Breast epithelium (tissue), 4 donors: ENCODE measurements at places on chromosomes 5 and 9. TPM values are rescaled to one million over a fixed set of nuclear protein-coding genes. Genes with fewer than 3 reads are reported as not detected.
A peak's percentile ranks its signal among the peaks of the same experiment; 100 is the strongest.

The LRRC70 gene
- 8.6 TPM for total RNA-seq

The KIF4B gene
- total RNA-seq = not detected

The NR2F1 gene
- total RNA-seq = 4.6 TPM

DNA sequence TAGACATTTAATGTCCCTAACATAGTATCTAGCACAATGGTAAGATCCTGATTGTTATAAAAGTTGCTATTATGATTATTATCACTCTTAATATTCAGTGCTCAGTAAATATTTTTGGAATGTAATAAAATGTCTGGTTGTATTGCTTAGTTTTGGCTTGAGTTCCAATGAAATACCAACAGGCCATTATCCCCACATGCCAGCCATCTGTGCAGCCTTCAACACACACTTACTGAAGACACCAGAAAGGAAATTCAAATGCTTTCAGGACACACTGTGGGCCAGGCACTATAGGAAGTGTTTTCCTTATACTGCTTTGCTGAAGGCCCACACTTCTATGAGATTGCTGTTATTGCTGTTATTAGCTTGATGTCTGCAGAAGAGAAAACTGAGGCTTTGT is 157.5 kb downstream of the TRIM32 start:
- H3K36me3 ChIP-seq = no peaks in the 10 kb centered on the region
- H3K4me3 ChIP-seq = no peak overlapping the region
- no peaks in the 10 kb centered on the region for H3K4me1 ChIP-seq
- DNase-seq = no peak
- H3K27ac ChIP-seq = no peak overlapping the region

DNA sequence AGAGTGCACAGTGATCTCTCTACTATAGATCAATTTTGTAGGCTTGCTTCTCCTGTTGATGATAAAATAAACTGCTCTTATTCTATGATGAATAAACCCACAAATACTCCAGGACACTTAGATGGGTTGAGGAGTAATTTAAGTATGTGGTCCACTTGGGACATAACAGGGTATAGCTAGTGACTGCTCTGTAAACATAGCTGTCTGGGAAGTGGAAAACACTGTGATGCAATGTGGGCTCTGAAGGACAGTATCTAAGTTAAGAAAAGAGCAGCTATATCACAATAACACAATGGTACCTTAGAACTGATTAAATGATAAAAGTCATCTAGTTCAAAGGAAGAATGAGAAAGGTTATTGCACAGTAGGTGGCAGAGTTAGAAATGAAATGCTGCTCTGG is 294.3 kb upstream of the HAPLN1 start:
- H3K4me1 ChIP-seq = no peaks in the 10 kb centered on the region
- no peak overlapping the region for H3K27ac ChIP-seq
- H3K36me3 ChIP-seq = no peaks in the 10 kb centered on the region
- H3K27me3 ChIP-seq = no peaks in the 10 kb centered on the region
- H3K4me3 ChIP-seq = no peak overlapping the region

DNA sequence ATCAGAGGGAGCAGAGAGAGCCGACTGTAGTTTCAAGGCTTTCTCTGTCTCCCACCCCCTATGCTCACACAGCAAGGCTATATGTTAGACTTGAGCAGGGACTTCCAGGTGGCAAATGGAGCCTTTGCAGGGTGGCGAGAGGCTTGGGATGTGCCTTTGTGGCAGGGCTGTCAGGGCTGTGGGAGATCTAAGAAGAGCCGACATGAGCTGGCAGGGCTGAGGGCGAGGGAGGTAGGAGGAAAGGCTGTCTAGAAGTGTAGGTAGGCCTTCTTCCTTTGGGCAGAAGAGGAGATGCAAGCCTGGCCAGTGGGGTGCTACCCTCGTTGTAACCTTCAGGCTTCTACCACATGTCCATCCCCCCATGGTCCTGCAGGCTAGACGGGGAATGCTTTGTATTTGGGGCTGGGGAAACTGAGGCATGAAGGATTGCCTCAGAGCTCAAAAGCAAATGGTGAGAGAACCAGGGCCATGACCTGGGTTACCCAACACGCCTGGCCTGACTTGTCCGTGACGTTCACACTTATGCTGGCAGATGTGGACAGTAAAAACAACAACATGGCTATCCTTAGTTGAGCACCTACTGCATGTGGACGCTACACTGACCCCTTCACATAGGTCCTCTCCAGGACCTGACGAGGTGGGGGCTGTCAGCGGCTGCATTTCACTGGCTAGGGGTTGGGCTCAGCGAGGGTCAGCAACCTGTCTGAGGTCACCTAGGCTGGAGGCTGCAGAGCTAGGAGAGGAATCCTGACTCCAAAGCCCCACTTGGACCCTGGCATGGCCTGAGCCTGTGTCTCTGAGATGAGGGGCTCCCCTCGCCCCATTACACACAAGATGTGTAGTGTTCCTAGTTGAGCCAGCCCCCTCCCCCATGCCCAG is 15.3 kb downstream of the CXXC5 start:
- DNase-seq = no peak
- no peak overlapping the region for H3K4me3 ChIP-seq
- no peaks in the 10 kb centered on the region for H3K27me3 ChIP-seq
- peak overlapping the region; percentile 97 for H3K27ac ChIP-seq

DNA sequence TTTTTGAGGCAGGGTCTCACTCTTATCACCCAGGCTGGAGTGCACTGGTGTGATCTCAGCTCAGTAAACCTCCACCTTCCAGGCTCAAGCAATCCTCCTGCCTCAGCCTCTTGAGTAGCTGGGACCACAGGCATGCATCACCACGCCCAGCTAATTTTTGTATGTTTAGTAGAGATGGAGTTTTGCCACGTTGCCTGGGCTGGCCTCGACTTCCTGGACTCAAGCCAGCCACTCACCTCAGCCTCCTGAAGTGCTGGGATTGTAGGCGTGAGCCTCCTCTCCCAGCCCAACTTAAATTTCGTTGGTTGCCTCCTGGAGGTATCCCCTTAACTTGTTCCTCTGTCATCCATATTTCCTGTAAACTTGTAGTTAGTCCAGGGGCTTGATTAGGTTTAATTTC is 47.2 kb downstream of the RAB24 start:
- H3K27ac ChIP-seq = no peak overlapping the region
- no peak overlapping the region for H3K4me3 ChIP-seq
- H3K36me3 ChIP-seq = no peaks in the 10 kb centered on the region
- no peaks in the 10 kb centered on the region for H3K4me1 ChIP-seq

- no peaks in the 10 kb centered on the region for H3K36me3 ChIP-seq
- H3K27me3 ChIP-seq = no peaks in the 10 kb centered on the region
- H3K4me3 ChIP-seq = no peak overlapping the region
- no peak overlapping the region for H3K27ac ChIP-seq
Observed at GRCh38 chr5:19564036-19564435, 424.0 kb downstream of the CDH18 start.

- no peak overlapping the region for H3K27ac ChIP-seq
- no peaks in the 10 kb centered on the region for H3K36me3 ChIP-seq
- no peak for DNase-seq
- no peak overlapping the region for H3K4me3 ChIP-seq
- no peaks in the 10 kb centered on the region for H3K27me3 ChIP-seq
- no peaks in the 10 kb centered on the region for H3K4me1 ChIP-seq
Observed at GRCh38 chr5:90223756-90224155, 185.8 kb downstream of the CETN3 start.

- DNase-seq = no peak
- H3K27ac ChIP-seq = no peak overlapping the region
- no peaks in the 10 kb centered on the region for H3K27me3 ChIP-seq
- no peak overlapping the region for H3K4me3 ChIP-seq
- no peaks in the 10 kb centered on the region for H3K36me3 ChIP-seq
- H3K4me1 ChIP-seq = peaks cover 2% of the 10 kb centered on the region
Observed at GRCh38 chr9:122268041-122268814, 3.5 kb downstream of the MRRF start.
